ENCODE measurements at places on chromosomes 5 and 9.

DNA sequence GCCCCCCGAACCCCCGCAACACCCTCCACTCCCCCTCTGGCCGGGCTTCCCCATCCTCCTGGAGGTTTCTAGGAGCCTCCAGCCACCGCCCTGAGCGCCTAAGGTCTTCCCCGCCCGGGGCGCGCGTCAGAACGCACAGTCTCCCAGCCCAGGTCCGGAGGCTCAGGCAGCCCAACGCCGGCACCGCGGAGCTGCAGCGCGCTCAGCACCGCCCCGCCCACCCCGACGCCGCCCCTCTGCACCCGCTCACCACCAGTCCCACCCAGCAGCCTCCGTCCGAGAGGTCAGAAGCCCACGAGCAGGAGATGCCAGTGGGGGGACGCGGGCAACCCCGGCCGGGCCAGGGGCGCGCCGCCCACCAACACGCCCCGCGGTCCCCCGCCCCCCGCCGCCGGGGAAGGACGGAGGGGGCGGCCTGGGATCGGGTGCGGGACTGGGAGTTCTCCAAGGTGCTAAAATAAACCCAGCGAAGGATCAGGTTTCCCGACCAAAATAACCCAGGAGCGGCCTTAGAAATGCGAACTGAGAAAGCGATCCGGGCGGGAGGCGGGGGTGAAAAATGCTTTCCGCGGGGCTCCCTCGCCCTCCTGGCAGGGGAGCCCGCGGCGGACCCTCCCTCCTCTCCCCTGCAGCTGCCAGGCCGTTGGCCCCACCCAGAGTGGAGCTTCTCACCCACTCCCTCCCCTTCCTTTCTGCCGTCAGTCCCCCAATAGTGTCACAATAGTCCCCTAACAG is 6.5 kb upstream of the FAM78A start:
- no peak for DNase-seq

DNA sequence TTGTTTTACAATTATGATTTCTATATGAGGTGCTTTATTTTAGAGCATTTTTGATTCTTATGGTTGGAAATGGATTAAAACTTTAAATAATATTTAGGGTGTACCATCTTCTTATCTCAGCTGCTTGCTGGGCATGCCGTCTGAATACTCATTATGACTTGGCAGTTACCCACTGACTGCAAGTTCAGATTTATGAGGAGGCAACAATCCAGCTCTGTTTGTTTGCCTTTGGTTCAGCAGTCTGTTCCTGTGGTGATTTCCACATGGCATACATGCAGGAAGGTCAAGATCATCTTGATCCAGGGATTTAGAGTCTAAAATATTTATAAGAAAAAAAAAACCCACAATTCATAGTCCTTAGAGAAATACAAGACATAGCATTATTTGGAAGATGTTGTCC is 1254.5 kb upstream of the NUDT12 start:
- DNase-seq: no peak

- DNase-seq: no peak
These were observed 422.7 kb upstream of the PAPPA start for GRCh38 chr9:115730845-115731244.

DNA sequence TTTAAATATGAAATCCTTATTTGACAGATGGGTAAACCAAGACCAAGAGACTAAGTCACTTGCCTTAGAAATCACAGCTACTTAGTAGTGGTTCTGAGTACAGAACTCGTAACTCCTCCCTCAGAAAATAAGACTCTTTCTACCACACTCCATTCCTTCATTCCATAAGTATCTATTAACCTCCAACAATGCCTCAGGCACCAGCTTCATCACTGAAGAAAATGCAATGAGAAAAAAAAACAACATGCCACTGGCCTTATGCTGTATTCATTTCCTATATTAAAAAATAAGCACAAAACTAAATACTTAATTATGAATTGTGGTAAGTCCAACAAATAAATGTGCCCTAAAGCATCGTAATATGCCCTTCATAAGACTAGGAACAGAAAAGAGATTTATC is 13.5 kb upstream of the FREM1 start:
- no peak for DNase-seq

DNA sequence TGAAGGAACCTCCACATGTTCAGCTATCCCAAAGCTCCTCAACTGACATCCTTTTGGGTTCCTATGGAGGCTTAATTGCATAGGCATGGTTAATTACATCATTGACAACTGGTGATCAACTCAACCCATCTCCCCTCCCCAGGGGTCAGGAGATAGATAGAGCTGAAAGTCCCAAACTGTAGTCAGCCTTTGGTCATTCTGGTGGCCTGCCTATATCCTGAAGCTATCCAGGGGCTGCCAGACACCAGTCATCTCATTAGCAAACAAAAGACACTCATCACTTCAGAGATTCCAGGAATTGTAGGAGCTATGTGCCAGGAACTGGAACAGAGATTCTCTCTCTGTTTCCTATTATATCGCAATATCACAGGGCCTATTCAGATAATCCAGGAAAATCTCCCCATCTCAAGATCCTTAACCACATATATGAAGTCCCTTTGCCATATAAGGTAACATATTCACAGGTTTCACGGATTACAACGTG is 646.5 kb upstream of the GRAMD2B start:
- no peak for DNase-seq

- no peak for DNase-seq
These were observed 17.1 kb downstream of the RFX3 start for GRCh38 chr9:3508521-3509291.

GRCh38 chr9:89642789-89643188 is 38.0 kb downstream of the GADD45G start:
- DNase-seq: no peak

- no peak for DNase-seq
These were observed 1061.8 kb downstream of the CDH12 start for GRCh38 chr5:21791304-21791703.

- DNase-seq: no peak
These were observed 38.3 kb downstream of the RXRA start for GRCh38 chr9:134364391-134365114.

DNA sequence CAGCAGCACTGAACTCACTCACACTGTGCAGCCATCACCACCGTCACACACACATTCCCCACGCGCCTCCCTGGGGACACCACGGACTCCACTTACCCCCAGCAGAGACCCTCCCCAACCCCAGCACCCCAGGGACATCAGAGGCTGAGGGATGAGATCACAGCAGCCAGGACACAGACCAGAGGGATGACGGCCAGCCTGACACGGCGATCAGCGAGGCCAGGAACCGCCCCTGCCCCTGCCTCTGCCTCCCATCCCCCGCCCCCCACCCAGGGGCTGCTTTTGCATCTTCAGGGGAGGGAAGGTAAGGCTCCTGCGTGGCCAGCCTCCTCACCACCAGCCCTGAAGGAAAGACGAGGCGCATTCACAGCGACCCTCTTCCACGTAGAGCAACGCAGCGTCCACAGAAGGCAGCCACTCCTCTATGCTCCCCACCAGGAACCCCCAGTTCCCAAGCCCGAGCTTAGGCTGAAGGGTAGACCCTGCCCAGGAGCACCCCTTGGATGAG is 104.5 kb downstream of the VAV2 start:
- DNase-seq: no peak

DNA sequence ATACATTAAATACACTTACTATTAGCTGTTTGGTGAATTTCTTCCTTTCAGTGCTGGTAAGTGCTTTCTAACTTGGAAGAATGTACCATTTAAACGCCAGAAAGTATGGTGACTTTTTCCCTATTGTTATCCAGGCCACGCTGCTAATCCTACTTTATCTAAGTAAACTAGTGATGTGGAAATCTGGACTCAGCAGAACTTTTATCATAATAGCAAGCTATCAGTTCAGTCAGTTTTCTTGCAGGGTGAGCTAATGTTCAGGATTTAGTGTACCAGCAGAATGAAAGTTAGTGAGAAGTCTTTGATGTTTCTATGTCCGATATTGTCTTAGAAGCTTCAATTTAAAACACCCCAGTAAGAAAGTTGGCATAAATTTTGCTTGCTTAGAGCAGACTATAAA is 72.2 kb downstream of the HSD17B4 start:
- DNase-seq: no peak

GRCh38 chr5:81172710-81173109 is 60.4 kb upstream of the CKMT2 start:
- DNase-seq: no peak

- no peak for DNase-seq
These were observed 17.6 kb upstream of the MARCHF6 start for GRCh38 chr5:10335711-10336470.

DNA sequence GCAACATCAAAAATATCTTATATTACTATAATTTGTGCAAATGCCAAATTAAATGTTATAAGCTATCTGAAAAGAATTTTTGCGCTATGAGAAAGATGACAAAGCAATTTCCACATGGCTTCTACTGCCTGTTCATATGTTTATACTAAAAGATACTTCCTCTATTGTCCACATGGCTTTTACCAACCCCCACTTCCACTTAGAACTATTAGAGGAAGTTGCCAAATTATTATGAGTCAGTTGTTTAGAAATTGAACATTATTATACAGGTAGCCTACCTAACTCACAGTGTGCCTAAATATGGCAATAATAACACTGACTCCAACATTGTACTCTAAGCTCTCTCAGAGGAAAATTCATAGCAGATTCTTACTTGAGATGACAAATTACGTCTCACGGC is 37.6 kb upstream of the SLC27A6 start:
- no peak for DNase-seq

DNA sequence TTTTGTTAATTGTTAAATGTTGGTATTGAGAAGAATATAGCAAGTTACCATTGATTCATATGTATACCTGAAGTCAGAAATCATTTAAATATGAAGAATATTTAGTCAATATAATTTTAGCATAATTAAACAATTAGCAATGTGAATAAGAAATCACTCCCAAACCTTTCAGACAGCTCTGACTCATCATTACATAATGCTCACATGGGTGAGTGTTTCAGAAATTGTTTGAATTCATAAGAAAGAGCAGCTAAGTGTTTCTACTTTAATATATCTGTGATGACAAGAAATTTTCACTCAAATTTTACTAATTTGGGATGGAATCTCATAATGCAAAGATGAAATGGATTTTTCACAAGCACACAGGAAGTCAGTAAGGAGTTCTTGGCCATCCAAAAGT is 42.0 kb upstream of the CDC42SE2 start:
- DNase-seq: no peak

GRCh38 chr9:34651876-34652601 is at the start of gene IL11RA:
TSS of gene IL11RA (plus strand) at chr9:34652185. CDS start at chr9:34655218, 3,033 bp downstream.
- DNase-seq: no peak

- no peak for DNase-seq
These were observed 641.6 kb downstream of the NR2F1-AS1 start for GRCh38 chr5:92939428-92939827.

DNA sequence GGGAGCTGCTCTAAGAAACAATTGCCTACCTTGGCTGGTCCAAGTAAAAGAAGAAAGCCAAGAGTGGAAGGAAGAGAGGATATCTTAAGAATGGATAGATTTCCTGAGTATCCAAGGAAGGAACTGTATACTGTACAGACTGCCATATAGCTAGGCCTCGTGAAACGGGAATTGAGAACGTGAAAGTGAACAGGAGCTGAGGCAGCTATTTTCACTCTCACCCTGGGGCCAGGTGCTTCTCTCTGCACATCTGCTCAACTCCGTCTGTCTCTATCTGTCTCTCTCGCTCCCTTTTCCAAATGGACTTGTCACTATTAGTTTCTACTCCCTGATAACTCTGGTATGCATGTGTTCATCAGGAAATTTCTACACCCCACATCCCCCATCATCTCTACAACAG is 35.9 kb upstream of the TESK1 start:
- no peak for DNase-seq

DNA sequence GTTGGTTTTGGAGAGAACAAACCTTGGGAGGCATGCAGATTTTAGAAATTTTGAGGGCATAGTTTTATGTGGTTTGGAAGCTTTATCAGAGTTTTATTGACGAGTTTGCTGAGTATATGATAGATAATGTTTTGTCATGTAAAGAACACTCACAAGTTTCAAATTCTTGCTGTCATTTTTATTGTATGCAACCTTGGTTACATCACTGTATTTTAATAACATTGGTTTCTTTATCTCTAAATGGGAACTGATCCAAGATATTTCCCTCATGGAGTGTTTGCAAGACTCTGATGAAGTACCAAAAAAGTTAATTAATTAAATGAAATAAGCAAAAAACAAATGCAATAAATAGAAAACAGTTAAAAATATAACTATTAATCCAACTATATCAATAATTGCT is 170.3 kb downstream of the SMC2 start:
- no peak for DNase-seq

- no peak for DNase-seq
These were observed 110.6 kb downstream of the PLPPR1 start for GRCh38 chr9:101139082-101139481.

DNA sequence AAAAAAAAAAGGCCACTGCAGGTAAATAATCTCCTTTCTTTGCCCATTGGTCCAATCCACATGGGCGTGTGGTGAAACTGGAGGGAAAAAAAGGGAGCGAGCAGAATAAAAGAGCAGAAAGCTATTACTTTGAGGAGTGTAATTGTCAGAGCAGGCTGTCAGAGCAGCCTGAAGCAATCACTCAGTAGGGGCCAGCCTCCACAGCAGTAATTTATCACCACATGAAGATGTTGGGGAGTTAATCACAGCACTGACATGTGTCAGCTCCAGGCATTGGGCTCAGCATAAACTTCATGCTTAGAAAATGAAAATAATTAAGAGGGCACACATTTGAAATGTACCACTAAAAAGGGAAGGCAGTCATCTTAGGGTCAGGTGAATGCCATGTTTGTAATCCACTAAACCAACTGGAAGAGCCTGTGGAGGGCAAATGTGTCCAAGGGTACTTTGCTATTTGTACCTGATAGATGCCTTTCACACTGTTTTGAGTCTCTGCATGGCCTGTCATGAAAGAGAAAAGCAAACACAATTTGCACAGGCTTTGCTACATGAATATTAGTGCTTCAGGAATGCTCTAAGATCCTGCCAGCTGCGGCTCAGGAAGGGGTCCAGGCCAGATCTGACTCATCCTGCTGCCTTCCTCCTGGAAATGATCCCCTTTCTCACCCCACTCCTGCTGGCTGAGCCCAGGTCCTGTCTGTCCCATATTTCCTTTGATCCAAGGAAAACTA is 2.9 kb upstream of the PTGER4 start:
- no peak for DNase-seq

DNA sequence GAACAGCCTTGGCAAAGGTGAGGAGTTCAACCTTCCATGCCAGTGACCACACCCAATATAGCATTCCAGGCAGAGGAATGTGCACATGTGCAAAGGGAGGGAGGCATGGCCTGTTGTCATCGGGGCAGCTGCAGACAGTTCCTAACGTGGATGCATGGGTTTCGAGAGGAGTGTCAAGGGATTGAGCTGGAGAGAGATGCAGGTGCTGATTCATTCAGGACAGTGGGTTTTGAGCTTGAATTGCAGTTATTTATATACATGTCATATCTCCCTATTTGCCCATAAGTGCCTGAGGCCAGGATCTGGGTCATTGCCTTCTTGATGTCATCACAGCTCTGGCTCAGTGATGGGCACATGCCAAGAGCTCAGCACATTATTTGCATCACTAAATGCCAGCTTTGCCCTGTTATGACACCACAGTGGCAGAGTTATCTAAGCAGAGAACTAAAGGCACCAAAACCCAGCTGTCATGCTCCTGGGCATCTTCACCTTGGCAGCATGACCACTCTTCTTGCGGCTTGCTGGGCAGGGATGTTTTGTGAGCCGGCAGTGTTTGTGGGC is 278.0 kb downstream of the NTRK2 start:
- DNase-seq: no peak

- DNase-seq: no peak
These were observed 20.3 kb downstream of the GLT6D1 start for GRCh38 chr9:135618866-135619598.

GRCh38 chr5:4584982-4585381 is 555.1 kb upstream of the ADAMTS16 start:
- no peak for DNase-seq

GRCh38 chr9:131447148-131447547 is 53.3 kb downstream of the PRRC2B start:
- DNase-seq: no peak

Measured in activated T-cell treated with anti-CD3 and anti-CD28 coated beads for 1 hour (primary cell).